ENCODE measurements at places on chromosomes 6 and 20. TPM values are rescaled to one million over a fixed set of nuclear protein-coding genes. Genes with fewer than 3 reads are reported as not detected.

Gene TMEM170B
- total RNA-seq = 56.0 TPM

Gene CLVS2
- 70.1 TPM for total RNA-seq

Gene PNLDC1
- total RNA-seq = not detected

Gene LPA
- 2.5 TPM for total RNA-seq

Gene SOX18
- total RNA-seq = 0.63 TPM

Gene SSTR4
- not detected for total RNA-seq

Gene RIPPLY2
- 11.3 TPM for total RNA-seq

Gene SMIM8
- total RNA-seq = 54.1 TPM

Gene RGS17
- 82.6 TPM for total RNA-seq

Gene CFAP206
- 3.1 TPM for total RNA-seq

Gene C6orf118
- total RNA-seq = 23.5 TPM

Gene TSHZ2
- total RNA-seq = 1.9 TPM

Gene POPDC3
- 0.94 TPM for total RNA-seq

Gene RAB44
- not detected for total RNA-seq

Gene PTCRA
- not detected for total RNA-seq

Gene SGK2
- total RNA-seq = 3.1 TPM

Gene GZF1
- 26.0 TPM for total RNA-seq

Gene RBM24
- 28.8 TPM for total RNA-seq

Gene SNX3
- 93.9 TPM for total RNA-seq

Gene CCN6
- not detected for total RNA-seq

Gene OR2H1
- total RNA-seq = not detected

Data from parietal lobe (tissue), 2 donors.